8988T (cell line): ENCODE measurements at places on chromosomes 5 and 9.

DNA sequence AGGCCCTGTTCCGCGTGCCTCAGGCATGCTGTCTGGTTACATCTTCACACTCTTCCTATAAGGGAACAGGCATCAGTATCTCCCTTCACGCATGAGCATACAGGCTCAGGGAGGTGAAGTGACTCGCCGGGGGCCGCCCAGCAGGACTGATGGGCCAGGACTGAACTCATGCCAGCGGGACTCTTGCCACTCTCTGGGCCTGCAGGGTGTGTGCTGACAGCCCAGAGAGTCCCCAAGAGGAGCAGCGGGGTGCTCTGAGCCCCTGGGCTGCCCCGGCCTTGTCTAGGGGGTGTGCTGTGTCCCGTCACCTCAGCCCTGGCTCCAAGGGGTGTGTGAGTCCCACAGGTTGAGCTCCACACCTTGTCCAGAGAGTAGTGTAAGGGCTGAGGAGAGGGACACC, 9.9 kb downstream of the KCNT1 start:
- no peak for DNase-seq

- DNase-seq: no peak
Observed at GRCh38 chr5:126857472-126858410, 80.8 kb downstream of the LMNB1 start.

DNA sequence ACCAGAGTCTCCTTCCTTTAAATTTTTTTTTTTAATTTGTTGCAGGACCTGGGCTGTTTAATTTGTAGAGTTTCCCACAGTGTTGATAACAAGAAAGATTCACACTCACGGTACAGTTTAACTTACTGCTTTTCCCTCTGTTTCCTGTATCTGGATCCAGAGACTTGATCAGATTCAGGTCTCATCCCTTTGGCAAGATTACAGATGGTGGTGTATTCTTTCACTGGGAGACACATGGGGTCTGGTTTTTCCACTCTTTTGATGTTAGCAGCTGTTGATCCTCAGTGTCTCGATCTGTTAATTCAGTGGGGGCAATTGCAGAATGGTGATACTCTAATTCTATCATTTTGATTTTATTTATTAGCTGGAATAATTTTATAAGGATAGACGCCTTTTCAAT, 75.4 kb upstream of the TNFAIP8 start:
- DNase-seq: no peak

DNA sequence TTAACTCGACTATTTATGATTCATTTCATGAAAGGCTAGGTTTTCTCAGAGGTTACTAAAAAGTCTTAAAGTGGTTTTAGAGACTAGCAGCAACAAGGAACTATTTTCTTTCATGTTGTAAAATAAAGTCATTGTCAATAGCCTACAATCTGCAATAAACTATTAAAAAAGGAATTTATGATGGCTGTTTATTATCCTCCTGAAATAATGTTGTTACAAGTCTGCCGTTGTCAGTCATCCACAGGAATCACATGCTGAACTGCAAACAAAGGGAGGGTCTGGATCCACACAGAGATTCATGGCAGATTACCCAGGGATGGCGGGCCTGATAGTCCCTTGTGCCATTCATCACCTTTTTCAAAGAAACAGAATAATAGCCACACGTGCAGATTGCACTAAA, 49.2 kb downstream of the TMEM174 start:
- no peak for DNase-seq

- no peak for DNase-seq
Observed at GRCh38 chr5:34970552-34970951, 41.2 kb downstream of the DNAJC21 start.

DNA sequence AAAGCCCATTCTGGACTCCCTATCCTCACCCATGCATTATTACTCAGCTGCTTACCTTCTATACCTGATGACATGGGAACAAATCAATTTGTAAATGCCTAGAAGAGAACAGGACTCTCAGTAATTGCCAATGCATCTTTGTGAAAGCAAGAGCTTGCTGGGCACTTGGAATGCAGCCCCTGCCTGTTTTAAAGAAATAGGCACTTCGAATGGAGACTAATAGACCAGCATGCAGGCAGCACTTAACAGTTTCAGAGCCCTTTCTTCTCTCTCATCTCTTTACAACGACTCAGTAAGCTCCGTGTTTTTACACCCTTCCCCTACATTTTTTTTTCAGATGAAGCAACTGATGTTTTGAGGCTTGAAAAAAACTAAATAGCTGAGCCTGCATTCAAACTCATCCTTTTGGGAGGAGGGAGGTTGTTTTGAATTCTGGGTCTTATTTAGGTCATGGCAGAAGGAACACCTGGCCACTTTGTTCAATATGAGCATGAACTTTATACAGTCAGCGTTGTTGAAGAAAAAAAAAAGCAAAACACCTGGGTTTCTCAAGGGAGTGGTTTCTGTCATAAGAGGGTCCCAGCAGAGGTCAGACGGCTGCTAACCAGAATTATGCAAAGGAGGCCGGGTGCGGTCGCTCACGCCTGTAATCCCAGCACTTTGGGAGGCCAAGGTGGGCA, 34.6 kb upstream of the WHRN start:
- no peak for DNase-seq

DNA sequence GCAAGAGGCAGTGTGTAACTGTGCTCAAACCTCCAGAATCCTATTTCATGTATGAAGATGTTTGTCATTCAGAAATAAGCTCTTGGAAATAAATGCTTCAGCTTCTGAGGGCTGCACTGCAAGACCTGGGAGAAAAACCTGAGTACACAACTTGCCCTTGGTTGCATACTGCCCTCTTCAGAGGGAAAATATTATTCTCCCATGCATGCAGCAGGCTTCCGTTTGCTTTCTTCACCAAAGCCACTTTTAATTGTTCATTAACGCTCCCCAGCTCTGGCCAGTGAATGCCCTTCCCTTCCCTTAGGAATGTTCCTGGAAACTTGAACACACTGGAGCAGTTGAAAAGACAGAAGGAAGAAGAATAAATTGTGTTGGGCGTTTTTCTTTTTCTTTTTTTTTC, 2.5 kb upstream of the WHRN start:
- DNase-seq: no peak

GRCh38 chr9:3980771-3981170, 319.1 kb downstream of the GLIS3 start:
- DNase-seq: no peak

- DNase-seq: no peak
Observed at GRCh38 chr5:88377705-88378656, 109.3 kb upstream of the TMEM161B start.

GRCh38 chr9:25876248-25876647, 198.0 kb upstream of the TUSC1 start:
- DNase-seq: no peak

- DNase-seq: no peak
Observed at GRCh38 chr5:68353605-68354004, 138.0 kb downstream of the PIK3R1 start.

DNA sequence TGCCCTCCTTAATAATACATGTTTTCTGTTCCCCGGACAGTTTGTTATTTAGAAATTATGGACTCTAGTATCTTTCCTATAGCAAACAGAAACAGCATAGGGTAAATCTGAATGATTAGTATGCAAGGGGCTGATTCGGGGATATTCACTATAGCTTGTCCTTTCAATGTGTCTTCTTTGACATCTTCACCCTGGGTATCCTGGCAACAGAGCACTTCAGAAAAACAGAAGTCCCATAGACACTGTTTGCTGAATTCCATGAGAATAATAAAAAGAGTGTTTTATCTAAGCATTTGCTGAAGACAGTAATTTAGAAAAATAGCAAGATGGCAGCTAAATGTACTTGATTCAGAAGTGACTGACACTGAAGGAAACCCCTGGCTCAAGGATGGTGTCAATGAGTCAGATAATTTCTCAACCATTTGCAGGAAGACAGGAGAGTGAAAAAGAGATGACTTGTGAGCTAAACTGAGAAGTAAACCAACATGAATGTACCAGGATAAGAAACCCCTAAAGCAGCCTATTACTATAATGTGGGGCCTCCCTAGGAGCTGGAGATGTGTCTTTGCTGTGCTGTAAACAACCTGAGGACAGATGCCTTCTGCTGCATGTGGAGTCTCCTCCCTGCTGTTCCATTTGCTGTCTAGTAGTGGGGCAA, 246.2 kb downstream of the MAN2A1 start:
- DNase-seq: no peak

GRCh38 chr5:161305601-161306000, 240.9 kb downstream of the GABRB2 start:
- DNase-seq: no peak

- DNase-seq: no peak
Observed at GRCh38 chr9:128846680-128847030, 17.1 kb upstream of the SPOUT1 start.
